Activated gamma-delta T cell (primary cell): ENCODE measurements at places on chromosomes 4 and X.

- DNase-seq: no peak
Observed at GRCh38 chr4:182795446-182796238, 121.5 kb downstream of the DCTD start.

GRCh38 chr4:185936650-185937376 lies 124.8 kb upstream of the SORBS2 start:
- DNase-seq: no peak

- DNase-seq: no peak
Observed at GRCh38 chr4:184748251-184748652, 14.4 kb upstream of the CENPU start.

- no peak for DNase-seq
Observed at GRCh38 chr4:101237773-101238172, 109.6 kb downstream of the PPP3CA start.

DNA sequence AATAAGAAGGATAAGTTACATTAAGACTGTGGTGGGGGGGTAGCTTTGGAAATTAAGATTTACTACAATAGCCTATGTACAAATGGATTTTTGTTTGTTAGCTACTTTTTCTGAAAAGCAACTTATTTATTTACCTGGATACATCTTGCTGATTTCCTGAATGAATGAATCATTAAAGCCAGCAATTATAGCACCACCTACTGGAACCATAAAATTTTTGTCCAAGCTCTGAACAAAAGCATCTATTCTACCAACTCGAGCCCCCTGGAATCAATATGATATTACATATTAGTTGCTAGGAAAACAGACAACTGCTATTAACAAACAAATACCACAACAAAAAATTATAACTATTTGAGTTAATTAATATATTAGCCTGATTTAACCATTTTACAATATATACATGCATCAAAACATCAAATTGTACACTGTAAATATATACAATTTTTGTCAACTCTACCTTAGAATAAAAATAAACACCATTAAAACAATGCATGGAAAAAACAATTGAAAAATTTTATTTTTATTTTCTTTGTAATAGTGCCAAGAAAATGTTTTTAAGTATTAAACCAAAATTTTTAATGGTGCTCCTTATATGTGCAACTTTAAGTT lies 15.3 kb downstream of the SEPSECS start:
- no peak for DNase-seq

DNA sequence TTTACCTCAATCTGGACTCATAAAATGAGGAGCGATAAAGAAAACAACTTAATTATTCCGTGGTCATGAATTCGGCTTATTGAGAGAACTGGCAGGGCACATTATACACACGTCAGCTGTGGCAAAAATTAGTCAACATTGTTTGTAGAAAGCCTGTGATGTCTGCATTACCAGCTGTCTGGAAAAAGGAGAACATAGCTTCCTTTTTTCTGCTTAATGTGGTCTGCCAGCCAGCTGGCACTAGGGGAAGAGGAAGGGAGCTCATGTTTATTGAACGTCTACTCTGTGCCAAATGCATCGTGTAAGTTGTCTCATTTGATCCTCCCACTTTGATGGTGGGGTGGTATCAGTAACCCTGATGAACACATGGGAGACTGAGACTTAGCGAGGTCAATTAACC lies 367.6 kb downstream of the ARHGAP24 start:
- DNase-seq: no peak

GRCh38 chr4:14515556-14515955 lies 486.7 kb upstream of the CPEB2 start:
- no peak for DNase-seq

GRCh38 chrX:153773218-153773611 lies 7.6 kb upstream of the SRPK3 start:
- no peak for DNase-seq

DNA sequence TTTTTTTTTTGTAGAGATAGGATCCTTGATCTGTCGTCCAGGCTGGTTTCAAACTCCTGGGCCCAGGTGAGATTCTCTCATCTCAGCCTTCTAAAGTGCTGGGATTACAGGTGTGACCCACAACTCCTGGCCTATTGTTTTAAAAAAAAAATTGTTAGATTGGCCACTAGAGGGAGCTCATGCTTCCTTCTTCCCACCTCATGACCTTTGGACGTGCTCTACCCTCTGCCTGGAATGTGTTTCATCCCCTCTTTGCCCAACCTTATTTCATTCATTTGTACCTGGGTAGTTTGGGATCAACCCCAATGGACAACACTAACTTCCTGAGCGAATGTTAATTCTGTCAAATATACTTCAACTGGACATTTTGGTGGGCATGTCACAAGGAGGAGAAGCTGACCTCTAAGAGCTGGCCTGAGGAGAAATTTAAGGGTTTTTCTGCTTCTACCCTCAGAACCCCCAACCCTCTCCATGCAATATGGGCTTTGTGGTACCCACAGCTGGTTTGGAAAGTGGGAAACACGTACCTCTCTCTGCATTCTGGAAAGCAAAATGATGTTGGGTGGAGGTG lies 6.4 kb downstream of the PPEF2 start:
- no peak for DNase-seq

GRCh38 chr4:107548211-107548905 lies 171.7 kb downstream of the PAPSS1 start:
- DNase-seq: no peak

DNA sequence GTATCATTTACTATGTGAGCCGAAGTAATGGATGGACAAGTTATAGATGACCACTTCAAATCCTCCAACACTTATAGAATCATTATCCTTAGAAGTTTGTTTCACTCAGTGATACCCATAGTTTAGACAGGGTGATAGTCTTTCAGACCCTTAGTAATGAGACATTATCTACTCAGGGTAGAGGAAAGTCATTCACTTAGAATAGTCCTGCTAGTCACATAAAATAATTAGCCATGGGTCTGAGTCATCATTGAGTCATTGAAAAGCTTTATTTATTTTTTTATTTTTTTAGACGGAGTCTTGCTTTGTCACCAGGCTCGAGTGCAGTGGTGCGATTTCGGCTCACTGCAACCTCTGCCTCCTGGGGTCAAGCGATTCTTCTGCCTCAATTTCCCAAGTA lies 321.7 kb upstream of the FSTL5 start:
- DNase-seq: no peak

GRCh38 chr4:107333518-107333917 lies 297.4 kb upstream of the DKK2 start:
- DNase-seq: no peak

- no peak for DNase-seq
Observed at GRCh38 chr4:182831376-182831775, 85.8 kb downstream of the DCTD start.

GRCh38 chr4:139337612-139338011 lies 35.3 kb upstream of the NDUFC1 start:
- DNase-seq: no peak

- DNase-seq: no peak
Observed at GRCh38 chr4:87117051-87117731, 103.2 kb downstream of the KLHL8 start.

DNA sequence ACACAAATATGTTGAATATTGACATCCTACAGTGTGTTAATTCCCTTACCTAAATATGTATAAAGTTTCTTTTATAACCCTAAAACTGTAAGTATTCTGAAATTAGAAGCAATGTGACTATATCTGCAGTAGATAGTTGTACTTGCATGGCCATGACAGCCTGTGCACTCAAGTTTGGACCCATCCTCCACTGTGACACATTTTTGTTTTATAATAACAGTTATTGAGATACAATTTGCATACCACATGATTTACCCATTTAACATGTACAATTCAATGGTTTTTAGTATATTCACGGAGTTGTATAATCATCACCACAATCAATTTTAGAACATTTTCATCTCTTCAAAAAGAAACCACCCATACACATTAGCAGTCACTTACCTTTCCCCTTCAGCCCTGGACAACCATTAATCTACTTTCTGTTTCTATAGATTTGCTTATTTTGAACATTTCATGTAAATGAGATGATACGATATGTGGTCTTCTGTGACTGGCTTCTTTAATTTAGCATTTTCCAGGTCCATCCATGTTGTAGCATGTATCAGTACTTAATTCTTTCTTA lies 29.6 kb downstream of the HERC3 start:
- no peak for DNase-seq

GRCh38 chrX:9476810-9477575 lies 12.1 kb downstream of the TBL1X start:
- DNase-seq: no peak

- peak; percentile 12 for DNase-seq
Observed at GRCh38 chr4:7938609-7939376, 868 bp downstream of the AFAP1 start.

DNA sequence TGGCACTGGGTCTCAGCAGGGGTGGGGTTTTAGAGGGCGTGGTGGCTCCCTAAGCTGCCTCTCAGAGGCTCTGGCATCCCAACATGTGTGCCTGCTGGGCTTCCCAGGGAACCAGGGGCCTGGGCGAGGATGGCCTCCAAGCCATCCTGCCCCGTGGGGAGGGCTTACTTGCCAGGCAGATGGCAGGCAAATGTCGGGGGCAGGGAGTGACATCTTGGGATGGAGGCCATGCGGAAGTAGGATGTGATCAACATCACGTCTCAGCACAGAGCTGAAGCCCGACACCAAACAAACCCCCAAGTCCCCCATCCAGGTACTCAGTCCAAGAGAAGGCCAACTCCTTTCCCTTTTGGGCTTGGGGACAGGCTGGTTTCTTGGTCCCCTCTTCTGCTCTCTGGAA lies 4.7 kb downstream of the L1CAM start:
- DNase-seq: no peak

DNA sequence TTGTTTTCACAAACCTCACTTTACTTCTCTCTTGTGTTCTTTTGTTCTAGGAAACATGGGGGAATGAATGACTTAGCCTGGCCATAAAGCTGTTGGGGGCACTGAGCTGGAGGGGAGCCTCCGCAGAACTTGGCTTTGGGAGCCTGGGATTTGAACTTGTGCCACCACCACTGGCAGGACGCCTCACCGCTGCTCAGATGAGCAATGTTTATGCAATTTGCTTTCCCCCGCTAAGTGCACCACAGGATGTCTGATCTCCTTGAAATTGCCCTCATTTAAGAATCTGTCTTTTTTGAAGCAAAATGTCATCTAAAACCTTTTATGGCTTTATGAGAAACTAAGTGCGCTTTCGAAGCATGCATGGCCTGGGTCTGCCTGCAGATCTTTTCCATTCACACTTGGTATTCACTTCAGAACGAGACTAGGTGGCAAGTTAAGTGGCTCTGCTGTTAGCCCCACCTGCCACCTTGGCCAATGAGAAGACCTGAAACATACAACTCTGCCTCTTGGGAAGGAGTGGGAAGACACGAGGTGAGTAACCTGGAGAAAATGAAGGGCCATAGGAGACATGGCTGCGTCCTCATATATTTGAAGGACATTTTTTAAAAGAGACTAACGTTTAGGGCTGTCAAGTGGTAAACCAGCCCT lies 119.3 kb downstream of the LDB2 start:
- DNase-seq: no peak

- DNase-seq: no peak
Observed at GRCh38 chrX:16018291-16018690, 105.1 kb upstream of the GRPR start.

GRCh38 chrX:49166914-49167739 lies 4.6 kb downstream of the MAGIX start:
- DNase-seq: peak; percentile 65

DNA sequence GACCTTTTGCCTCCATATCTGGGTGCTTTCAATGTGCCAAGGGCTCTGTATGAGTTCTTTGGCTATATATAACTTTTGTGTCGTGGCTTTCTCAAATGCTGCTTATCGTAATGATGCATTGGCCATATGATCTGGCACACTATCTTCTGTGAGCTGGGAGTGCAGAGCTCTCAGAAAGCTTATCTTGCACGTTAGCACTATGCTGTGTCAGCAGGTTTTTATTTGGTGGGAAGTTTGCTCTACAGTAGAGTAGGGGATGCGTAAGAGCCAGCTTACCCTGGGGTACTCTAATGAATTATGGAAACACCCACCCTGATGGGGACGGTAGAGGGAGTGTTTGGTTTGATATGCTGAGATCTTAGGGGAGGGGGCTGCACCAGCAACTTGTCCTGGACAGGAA lies 119.6 kb downstream of the FAAH2 start:
- no peak for DNase-seq

DNA sequence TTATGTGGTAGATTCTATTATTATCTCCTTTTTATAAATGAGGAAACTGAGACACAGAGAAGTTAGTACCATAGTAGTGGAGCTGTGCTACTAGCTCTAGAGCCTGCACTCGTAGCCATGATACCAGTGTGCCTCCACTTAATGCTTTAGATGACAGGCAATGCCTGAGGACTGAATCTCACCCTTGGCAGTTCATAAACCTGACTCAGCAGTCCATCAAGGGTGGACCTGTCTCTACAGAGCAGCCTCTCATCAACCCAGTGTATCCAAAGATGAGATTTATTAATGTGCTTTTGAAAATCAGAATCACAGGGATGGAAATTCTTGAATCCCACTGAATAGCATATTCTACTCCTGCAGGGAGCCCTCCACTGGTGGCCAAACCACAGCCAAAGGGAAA lies 483.2 kb upstream of the DIPK2B start:
- no peak for DNase-seq

DNA sequence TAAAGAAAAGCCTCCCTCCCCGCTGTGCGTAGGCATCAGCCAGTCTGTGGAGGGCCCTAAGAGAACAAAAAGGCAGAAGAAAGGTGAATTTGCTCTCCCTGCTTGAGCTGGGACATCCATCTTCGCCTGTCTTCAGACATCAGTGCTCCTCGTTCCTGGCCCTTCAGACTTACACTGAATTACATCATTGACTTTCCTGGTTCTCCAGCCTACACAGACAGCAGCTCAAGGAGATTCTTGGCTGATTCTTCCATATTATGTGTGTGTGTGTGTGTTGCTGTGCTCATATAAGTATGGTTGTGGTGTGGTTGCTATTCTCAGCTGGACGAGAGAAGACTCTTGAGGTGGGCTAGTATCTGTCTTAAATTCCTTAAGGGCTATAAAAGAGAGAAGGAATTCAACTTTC lies 35.5 kb upstream of the CD99L2 start:
- no peak for DNase-seq

- DNase-seq: peak; percentile 17
Observed at GRCh38 chrX:103628386-103629317, at the start of gene TCEAL1. TSS of gene TCEAL1 (plus strand) at chrX:103628975. CDS start at chrX:103629917, 942 bp downstream.

- no peak for DNase-seq
Observed at GRCh38 chr4:31015123-31015522, 295.0 kb downstream of the PCDH7 start.

GRCh38 chr4:74096265-74096980 lies 2.6 kb downstream of the CXCL2 start:
- DNase-seq: no peak

DNA sequence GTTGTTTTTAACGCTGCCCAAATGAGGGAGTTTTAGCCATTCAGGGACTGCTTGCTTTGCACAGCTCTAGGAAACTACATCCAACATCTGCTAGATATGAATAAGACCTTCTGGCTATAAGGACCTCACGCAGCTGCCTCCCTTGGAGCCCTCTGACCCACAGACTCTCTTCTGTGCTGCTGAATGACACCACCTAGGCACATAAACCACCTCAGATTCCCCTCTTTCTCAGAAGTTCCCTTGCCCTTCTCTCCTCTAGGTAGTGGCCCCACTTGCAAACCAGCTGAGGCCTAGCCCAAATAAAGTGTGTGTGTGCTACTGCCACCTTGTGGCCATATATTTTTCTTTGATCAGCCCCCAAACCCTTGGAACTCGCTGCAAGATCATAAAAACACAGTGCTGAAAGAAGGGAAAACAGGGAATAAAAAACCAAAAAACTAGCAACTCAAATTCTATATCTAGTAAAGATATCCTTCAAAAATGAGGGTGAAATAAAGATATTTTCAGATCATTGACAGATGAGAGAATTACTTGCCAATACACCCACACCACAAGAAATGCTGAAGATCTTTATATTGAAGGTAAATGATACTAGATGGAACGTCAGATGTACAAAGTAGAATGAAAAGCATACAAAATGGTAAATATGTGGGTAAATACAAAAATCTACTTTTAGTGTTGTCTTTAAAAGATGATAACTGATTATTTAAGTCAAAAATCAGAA lies 265.9 kb downstream of the ADAMTS3 start:
- no peak for DNase-seq
